ENCODE measurements at places on chromosomes 3 and 15. TPM values are rescaled to one million over a fixed set of nuclear protein-coding genes. Genes with fewer than 3 reads are reported as not detected.

DNA sequence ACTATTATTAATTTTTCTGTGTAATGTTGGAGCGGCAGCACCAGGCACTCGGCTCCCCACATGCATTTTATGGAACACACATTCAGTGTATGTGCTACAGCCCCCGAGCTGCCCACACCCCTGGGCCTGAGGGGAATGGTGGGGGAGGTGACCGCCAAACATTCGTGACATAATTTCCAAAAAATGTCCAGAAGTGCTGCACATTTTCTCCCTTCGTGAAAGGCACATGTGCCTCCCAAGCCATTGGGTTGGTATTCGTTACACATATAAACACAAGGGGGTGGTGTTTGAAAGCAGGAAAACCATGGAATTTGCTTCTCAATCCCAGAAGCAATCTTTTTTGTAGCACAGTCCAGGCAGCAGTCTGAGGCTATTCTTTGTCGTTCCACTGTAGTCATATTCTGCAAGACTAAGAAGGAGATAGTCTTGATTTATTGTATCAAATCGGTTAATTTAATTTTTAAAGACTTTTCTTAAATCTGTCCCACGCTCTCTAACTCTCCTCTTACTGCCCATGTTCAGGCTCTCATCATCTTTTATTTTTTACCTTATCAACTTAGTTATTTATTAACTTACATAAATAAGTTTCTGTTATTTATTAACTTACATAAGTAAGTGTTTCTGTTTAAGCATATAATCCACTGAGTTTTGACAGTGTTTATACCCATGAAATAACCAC is 39.2 kb upstream of the POLR2M start:
- DNase-seq: no peak
- no peaks in the 10 kb centered on the region for H3K27me3 ChIP-seq
- H3K4me1 ChIP-seq: no peaks in the 10 kb centered on the region
- H3K4me3 ChIP-seq: no peak overlapping the region
- H3K36me3 ChIP-seq: no peaks in the 10 kb centered on the region
- H3K27ac ChIP-seq: no peak overlapping the region

The SERPINI2 gene
- total RNA-seq: not detected

The MBD4 gene
- 130 TPM for total RNA-seq

DNA sequence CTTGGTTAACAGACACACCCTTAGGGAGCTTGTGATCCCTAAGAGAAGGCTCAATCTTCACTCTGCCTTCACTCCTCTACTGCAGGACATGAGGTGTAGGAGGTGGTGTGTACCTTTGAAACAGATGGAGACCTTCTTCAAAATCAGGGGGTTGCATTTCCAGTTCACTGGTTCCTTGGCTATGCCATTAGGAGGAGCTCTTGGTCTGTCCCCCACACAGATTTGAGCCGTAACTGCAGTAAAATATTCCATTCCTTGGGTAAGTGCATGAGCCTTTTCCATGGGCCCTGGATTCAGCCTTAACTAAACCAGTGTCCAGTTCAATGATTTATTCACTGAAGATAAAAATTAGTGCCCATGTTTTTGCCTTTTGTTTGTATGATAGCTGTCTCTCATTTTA is 144.6 kb downstream of the MCTP2 start:
- H3K27me3 ChIP-seq: no peaks in the 10 kb centered on the region
- H3K4me1 ChIP-seq: no peaks in the 10 kb centered on the region
- DNase-seq: no peak
- no peak overlapping the region for H3K4me3 ChIP-seq
- no peak overlapping the region for H3K27ac ChIP-seq

The COL6A6 gene
- total RNA-seq: not detected

- no peak overlapping the region for H3K4me3 ChIP-seq
- H3K27ac ChIP-seq: no peak overlapping the region
- H3K36me3 ChIP-seq: no peaks in the 10 kb centered on the region
- no peaks in the 10 kb centered on the region for H3K27me3 ChIP-seq
- H3K4me1 ChIP-seq: no peaks in the 10 kb centered on the region
Measured at GRCh38 chr3:17420668-17421067, 321.8 kb downstream of the TBC1D5 start.

GRCh38 chr3:13308380-13308801 is 111.7 kb downstream of the NUP210 start:
- DNase-seq: peak; percentile 73
- H3K36me3 ChIP-seq: peaks cover 5% of the 10 kb centered on the region
- H3K4me3 ChIP-seq: no peak overlapping the region
- H3K4me1 ChIP-seq: no peaks in the 10 kb centered on the region
- H3K27ac ChIP-seq: no peak overlapping the region
- H3K27me3 ChIP-seq: no peaks in the 10 kb centered on the region

- DNase-seq: no peak
- no peaks in the 10 kb centered on the region for H3K36me3 ChIP-seq
- no peak overlapping the region for H3K27ac ChIP-seq
- H3K4me1 ChIP-seq: no peaks in the 10 kb centered on the region
- no peaks in the 10 kb centered on the region for H3K27me3 ChIP-seq
- H3K4me3 ChIP-seq: no peak overlapping the region
Measured at GRCh38 chr3:87798567-87798947, 260.2 kb downstream of the CGGBP1 start.

DNA sequence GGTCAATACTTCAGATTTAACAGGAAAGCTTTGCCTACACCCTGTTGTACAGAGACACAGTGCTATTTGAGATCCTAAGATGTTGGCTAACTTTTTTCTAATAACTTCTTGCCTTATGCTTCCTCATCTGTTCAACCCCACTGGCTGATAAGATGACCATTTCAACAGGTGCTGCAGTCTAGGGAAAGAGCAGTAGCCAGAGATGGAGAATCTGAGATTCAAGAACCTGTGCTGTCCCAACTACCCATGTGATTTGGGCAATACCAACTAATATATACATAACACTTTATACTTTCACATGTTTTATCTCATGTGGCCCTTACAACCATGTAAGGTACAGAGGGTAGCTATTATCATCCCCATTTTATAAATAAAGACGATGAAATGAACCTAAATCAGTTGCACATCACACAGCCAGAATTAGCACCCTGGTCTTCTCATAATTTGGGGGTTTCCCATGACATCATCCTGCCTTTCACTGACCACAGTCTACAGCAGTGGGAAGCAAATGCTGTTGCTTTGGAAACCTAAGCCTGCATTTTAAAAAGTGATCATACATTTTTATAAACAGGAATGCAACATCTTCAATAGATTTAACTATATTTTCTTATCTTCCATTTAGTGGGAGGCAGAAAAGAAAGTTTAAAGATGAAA is 9.7 kb downstream of the TTC23 start:
- no peak for DNase-seq
- H3K27me3 ChIP-seq: no peaks in the 10 kb centered on the region
- H3K36me3 ChIP-seq: no peaks in the 10 kb centered on the region
- H3K4me1 ChIP-seq: peaks cover 7% of the 10 kb centered on the region

- peaks cover 14% of the 10 kb centered on the region for H3K4me1 ChIP-seq
- no peak overlapping the region for H3K4me3 ChIP-seq
- no peaks in the 10 kb centered on the region for H3K36me3 ChIP-seq
- H3K27ac ChIP-seq: no peak overlapping the region
- no peak for DNase-seq
- H3K27me3 ChIP-seq: no peaks in the 10 kb centered on the region
Measured at GRCh38 chr3:150249779-150250470, 158.2 kb upstream of the TSC22D2 start.

The SMCO1 gene
- not detected for total RNA-seq

The FRG2C gene
- not detected for total RNA-seq

DNA sequence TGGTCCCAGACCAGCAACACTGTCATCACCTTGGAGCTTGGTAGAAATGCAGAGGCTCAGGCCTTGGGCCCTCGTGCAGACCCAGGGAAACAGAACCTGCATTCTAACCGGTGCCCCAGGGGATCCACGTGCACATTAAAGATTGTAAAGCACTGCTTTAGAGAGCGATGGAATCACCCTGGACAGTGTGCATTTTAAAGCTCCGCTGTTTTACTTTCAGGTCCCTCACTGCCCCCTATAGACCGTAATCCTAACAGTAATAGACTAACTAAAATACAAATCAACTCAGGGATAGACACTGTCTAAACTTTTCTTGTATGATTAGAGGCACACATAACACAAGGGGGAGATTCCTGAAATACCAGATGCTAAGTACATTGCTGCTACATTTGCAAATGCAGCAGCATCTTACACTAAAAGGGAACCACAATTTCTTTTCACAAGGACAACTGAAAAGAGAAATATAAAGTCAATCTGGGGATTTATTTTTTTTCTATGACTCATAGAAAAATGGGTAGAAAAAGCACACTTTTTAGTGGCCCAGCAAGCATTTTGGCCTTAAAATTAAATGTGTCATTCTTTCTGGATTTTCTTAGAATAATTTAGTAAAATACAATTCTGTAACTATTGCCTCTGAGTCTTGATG is 10.5 kb upstream of the SH3GL3 start:
- no peaks in the 10 kb centered on the region for H3K27me3 ChIP-seq
- H3K36me3 ChIP-seq: no peaks in the 10 kb centered on the region
- H3K27ac ChIP-seq: no peak overlapping the region
- DNase-seq: peak; percentile 58
- no peak overlapping the region for H3K4me3 ChIP-seq

The UBA5 gene
- total RNA-seq: 62.1 TPM

DNA sequence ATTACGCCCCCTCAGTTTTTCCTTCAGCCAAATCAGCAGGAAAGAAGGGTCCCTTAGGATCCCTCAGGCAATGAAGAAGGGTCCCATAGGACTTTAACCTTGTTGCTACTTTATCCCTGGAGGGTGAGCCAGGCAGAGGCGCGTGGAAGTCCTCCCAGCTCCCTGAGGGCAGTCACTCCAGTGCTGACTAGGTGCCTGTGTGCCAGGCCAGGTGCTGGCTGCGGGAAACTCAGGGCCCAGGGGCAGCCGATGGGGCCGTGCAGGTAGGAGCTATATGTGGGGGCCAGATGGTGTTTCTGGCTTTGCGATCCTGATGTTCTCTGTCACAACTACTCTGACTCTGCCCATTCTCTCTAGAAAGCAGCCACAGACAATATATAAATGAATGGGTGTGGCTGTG is 42.8 kb upstream of the IQSEC1 start:
- no peaks in the 10 kb centered on the region for H3K4me1 ChIP-seq
- DNase-seq: no peak
- no peak overlapping the region for H3K4me3 ChIP-seq
- H3K27ac ChIP-seq: no peak overlapping the region

The ASB14 gene
- total RNA-seq: 0.04 TPM

DNA sequence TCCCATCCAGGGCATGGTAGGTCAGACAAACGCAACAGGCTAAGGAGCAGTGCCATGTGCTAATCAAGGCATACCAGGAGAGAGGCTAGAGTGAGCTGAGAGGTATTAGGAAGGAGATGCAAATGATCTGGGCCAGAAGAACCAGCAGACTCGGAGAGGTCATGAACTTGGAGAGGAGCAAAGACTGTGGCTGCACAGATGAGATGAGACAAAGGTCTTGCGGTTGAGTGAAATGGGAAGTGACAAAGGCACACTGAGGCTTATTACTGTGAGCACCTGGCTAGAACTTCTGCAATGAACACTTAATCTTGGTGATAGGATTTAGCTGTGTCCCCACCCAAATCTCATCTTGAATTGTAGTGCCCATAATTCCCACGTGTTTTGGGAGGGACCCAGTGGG is 380.2 kb downstream of the ULK4 start:
- no peaks in the 10 kb centered on the region for H3K27me3 ChIP-seq
- H3K27ac ChIP-seq: no peak overlapping the region
- no peaks in the 10 kb centered on the region for H3K4me1 ChIP-seq
- no peaks in the 10 kb centered on the region for H3K36me3 ChIP-seq
- DNase-seq: no peak

The COMMD4 gene
- 108 TPM for total RNA-seq

DNA sequence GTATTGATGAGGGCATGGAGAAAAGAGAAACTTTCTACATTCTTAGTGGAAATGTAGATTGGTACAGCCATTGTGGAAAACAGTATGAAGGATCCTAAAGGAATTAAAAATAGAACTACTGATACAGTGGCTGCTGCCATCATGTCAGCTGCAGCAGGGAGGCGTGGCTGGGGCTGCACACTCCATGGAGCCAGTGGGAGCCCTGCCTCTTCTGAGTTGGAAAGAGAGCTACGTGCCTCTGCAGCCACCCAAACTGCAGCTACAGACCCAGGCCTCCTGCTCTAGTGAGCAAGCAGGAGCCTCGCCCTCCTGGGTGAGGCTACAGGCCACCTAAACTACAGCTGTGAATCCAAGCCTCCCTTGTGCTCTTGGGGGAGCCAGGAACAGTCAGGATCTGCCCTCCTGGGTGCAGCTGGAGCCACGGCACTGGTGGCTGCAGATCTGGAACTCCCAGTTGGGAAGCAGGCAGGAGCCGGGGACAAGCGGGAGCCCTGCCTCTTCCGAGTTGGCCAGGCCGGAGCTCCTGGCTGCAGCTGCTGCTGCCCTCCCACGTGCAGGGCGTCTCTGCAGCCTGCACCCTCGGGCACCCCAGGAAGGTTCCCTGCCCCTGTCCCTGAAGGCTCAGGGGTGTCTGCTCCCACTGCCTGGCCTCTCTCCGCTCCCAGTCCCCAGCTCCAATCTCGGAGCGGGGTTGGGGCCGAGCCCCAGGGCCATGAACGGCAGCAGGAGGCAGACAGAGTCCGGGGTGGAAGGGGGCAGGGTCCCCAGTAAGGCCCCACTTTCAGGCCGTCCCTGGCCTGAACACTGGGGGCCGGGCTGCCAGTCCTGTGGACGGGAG is 64.5 kb downstream of the THBS1 start:
- no peak overlapping the region for H3K4me3 ChIP-seq
- no peaks in the 10 kb centered on the region for H3K4me1 ChIP-seq
- H3K36me3 ChIP-seq: no peaks in the 10 kb centered on the region
- no peak overlapping the region for H3K27ac ChIP-seq

- H3K4me1 ChIP-seq: no peaks in the 10 kb centered on the region
- no peaks in the 10 kb centered on the region for H3K36me3 ChIP-seq
- no peak overlapping the region for H3K4me3 ChIP-seq
- H3K27me3 ChIP-seq: no peaks in the 10 kb centered on the region
- H3K27ac ChIP-seq: no peak overlapping the region
- no peak for DNase-seq
Measured at GRCh38 chr3:29169451-29169850, 111.4 kb upstream of the RBMS3 start.

- no peak overlapping the region for H3K4me3 ChIP-seq
- no peak for DNase-seq
Measured at GRCh38 chr3:134544316-134544715, 58.5 kb downstream of the CEP63 start.

The C3orf85 gene
- total RNA-seq: not detected

GRCh38 chr15:64779024-64779423 is 3.6 kb upstream of the RBPMS2 start:
- no peak overlapping the region for H3K27ac ChIP-seq
- H3K27me3 ChIP-seq: no peaks in the 10 kb centered on the region
- H3K36me3 ChIP-seq: no peaks in the 10 kb centered on the region
- no peak overlapping the region for H3K4me3 ChIP-seq

Measured in Karpas-422 (cell line).